Fibroblast of skin of right quadriceps (primary cell): ENCODE measurements at places on chromosomes 4 and X.

DNA sequence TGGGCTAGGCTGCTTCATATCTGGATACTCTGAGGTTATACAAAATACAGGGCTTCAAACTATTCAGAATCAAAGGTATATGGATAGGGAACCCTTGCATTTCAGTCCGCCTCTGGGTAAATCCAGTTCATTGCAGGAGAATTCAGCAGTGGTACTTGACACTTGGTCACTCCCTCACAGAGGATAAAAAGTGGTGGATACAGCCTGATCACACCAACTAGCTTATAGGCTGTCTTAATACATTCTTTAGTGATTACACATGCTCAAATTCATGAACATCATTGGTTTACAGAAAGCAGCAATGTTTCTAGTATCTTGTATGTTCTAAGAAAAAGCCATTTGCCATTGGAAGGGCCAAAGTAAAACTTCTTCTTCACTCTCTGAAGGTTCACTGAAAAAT lies 104.8 kb upstream of the PDE5A start:
- DNase-seq = peak; percentile 43

GRCh38 chr4:132958457-132959263 lies 190.4 kb upstream of the PCDH10 start:
- DNase-seq = no peak

DNA sequence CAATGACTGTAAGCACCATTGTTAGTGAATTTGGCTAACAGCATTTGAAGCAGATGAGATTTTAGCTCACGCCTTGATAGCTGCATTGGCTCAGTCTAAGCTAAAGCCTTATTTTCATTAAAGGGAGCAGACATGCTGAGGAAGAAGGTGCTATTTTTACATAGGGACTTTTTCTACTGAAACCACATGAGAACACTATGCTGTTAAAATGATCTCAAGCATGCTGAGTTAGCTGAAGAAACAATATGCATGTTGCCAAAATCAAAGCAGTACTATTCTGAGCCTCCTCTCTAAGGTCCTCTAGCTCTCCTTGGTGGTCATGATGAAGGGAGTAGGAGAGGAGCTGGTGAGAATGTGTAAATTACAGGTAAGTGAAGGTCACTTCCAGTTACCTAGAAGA lies 134.4 kb upstream of the JADE1 start:
- DNase-seq = no peak

GRCh38 chr4:123244137-123244536 lies 152.5 kb upstream of the SPRY1 start:
- DNase-seq = no peak

- peak; percentile 58 for DNase-seq
Measured at GRCh38 chr4:76067652-76068286, 6.7 kb upstream of the ART3 start.

GRCh38 chrX:69010339-69010738 lies 154.9 kb downstream of the PJA1 start:
- DNase-seq = no peak

GRCh38 chrX:38799995-38800580 lies 1.2 kb upstream of the MID1IP1 start:
- DNase-seq = no peak
